ENCODE measurements at places on chromosomes 3 and 15.

DNA sequence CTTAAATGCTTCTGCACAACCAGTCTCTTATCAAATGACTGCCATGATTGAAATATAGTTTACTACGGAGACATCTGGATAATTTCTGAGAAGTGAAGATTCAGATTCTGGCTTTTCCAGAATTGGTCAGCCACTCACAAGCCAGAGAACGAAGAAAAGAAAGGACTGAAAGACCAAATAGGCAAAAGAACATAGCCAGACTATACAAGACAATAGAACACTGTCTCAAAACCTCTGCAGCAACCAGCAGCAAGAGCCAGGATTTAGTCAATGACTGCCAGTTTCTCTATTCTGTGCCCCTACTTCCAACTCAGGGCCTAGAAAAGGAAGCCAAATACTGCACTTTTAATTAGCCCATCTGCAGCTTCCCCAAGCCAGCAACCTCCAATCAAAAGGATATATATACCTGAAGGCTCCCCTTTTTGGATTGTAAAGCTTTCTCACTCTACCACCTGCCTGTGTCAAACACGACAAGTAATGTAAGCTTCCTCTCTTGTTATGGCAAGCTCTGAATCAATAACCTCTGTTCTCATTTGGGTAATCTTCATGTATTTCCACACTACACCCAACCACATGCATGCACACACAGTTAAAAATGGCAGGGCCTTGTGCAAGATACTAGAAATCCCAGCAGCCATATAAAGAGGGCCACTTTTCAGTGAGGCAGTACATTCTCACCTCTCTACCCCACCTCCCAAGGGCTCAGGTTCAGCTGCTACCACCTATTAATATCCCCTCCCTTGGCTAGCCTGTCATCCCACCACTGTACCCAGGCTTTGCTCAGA lies 97.1 kb downstream of the ERC2 start:
- DNase-seq, result no peak

GRCh38 chr15:62994975-62995681 lies 47.4 kb upstream of the TPM1 start:
- no peak for DNase-seq

- DNase-seq, result no peak
These were observed 24.7 kb downstream of the CEMIP start for GRCh38 chr15:80803580-80804525.

- no peak for DNase-seq
These were observed 4.9 kb downstream of the MGLL start for GRCh38 chr3:127817406-127817841.

DNA sequence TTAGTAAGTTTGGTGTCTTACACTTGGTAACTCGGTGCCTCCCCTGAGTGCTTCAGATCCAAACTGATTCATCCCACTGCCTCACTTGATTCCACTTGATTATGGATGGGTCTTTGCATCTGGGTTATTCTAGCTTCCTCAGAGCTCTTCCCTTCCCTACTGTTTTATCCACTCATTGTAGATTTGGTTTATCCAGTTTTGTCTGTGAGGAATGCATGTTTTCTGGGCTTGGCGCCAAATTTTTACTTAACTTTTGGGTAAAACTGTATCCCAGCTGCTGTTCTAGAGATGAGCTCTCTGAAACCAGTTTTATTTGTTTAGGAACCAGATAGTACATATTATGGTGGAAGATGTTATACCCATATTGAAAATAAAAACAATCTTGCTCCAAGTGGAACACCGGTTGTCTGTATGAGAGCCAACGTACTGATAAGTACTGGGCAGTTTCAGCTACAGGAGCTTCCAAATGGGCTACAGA lies 20.9 kb downstream of the RAD54L2 start:
- no peak for DNase-seq

DNA sequence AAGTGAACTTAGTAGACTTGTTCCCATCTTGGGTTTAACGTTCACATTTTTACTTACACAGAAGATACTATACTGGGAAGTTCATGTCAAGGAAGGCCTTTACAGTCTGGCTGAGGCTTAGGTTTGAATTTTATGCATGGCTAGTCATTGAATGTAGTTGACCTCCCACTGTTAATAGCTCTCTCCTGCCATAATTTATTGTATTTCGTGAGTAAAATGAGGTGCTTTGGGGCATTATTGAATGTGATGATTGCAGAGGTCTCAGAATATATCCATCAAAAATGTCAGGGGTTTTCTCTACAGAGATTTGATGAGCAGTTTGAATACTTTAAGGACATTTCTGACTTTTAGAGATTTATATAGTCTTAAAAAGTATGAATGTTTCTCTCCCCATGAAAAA lies 356.6 kb upstream of the GRM7 start:
- DNase-seq, result no peak

DNA sequence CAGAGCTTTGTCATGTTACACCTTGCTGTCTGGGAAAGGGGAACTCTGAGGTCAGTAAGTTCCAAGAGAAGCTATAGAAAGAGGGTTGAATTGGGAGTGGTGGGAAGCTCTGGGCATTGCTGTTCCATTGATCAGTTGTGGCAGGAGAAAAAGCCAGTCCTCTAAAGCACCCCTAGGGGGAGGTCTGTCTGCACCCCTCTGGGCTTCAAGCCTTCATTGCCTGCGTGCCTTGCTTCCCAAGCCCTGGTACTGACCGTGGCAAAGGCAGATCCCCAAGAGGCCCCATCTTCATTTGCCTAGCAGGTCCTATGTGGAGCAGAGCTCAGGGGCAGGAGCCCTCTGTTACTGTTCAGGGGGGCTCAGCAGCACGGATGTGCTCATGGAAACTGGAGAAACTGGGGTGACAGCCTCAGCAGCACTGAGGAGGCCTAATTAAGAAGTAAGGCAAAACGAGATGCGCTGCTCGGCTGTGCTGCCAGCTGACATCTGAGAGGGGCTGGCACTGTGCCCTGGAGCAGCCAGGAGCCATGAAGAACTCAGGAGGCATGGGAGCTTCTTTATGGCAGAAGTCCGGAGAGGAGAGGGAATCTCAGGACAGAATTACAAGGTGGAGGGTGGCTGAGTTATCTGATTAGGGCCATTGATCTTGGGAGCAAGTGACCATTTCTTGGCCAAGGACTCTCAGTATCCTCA lies 270.9 kb downstream of the RPLP1 start:
- DNase-seq, result no peak

GRCh38 chr15:90072978-90073640 lies 29.2 kb downstream of the IDH2 start:
- no peak for DNase-seq

DNA sequence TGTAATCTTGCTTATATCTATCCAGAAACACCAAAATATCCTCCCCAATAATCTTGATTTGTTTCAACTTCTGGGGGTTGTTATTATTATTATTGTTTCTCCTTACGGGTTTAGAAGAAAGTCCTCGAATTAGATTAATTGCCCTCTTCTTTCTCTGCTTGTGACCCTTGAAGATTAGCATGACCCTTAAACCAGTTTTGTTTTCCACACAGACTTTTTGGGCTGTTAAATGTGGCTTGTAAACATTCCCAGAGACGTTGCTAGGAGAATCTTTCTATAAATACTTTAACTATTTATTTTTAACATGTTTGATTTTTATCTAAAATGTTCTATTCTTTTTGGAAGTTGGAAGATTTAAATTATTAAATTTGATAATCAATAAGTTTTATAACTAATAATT lies 4.3 kb upstream of the SUCNR1 start:
- DNase-seq, result no peak

DNA sequence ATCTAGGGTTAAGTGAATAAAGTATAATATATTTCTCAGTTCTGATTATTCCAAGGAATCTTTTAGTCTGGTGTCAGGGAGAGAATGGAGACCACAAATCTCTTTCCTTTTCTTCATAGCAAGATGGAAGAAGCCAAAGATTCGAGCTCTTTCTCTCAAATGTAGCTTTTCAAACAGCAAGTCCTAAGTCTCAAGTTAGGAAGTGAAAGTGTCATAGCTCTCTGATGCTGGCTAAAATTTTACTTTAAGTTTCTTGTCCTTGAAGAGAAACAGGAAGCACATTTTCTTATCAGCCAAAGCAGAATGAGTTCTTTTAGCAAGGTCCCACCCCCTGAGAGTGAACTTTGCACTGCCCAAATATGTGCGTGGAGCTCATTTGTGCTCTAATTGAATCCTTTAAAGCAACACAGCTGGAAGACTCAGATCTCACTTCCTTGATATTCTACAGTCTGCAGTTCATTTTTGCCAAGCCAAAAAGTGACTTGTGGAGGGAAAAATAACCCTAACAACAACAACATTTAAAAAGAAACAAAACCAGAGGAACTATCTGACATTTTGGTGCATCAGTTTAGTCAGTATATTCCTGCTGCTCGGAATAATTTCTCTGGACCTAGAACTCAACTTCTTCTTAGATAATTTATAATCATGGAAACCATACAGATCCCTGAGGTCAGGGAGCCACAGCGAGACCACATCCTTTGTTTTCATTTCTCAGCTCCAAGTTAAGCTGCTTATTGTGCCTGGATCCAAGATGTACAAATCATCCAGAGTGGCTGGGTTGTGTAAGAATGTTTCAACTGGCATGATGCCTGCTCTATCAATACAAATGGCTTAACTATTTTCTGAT lies 238.7 kb upstream of the P2RY1 start:
- DNase-seq, result no peak

DNA sequence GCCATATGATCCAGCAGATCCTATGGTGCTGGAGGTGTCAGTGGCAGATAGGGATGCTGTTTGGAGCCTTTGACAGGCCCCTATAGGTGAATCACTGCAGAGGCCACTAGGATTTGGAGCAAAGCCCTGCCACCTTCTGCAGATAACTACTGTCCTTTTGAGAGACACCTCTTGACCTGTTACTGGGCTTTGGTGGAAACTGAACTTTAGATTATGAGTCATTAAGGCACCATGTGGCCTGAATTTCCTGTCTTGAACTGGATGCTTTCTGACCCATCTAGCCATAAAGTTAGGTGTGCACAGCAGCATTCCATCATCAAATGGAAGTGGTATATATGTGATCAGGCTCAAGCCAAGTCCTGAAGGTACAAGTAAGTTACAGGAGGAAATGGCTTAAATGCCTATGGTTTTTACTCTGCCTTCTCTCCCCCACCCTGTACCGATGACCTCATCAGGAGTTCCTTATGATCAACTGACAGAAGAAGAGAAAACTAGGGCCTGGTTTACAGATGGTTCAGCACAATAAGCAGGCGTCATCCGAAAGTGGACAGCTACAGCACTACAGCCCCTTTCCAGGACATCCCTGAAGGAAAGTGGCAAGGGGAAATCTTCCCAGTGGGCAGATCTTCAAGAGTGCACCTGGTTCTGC lies 565.6 kb upstream of the AGTR1 start:
- no peak for DNase-seq
